Foreskin keratinocyte (primary cell): ENCODE measurements at places on chromosomes 7 and 10. TPM values are rescaled to one million over a fixed set of nuclear protein-coding genes. Genes with fewer than 3 reads are reported as not detected.

Gene CDC14C
- 0.04 TPM in 1 of 2 replicates, not detected in the other for total RNA-seq

Gene TMEM178B
- total RNA-seq: not detected in 2 replicates

Gene MARVELD1
- total RNA-seq: 52.9 and 58.6 TPM in 2 replicates

Gene SH2D4B
- not detected in 2 replicates for total RNA-seq
